ENCODE measurements at places on chromosomes 2 and 18.
A peak's percentile ranks its signal among the peaks of the same experiment; 100 is the strongest.

GRCh38 chr2:69165091-69165880 lies 152.3 kb downstream of the ANTXR1 start:
- peaks cover 18% of the 10 kb centered on the region for H3K4me1 ChIP-seq
- no peak overlapping the region for H3K4me3 ChIP-seq
- DNase-seq = no peak
- no peaks in the 10 kb centered on the region for H3K36me3 ChIP-seq
- no peak overlapping the region for H3K27ac ChIP-seq
- H3K27me3 ChIP-seq = no peaks in the 10 kb centered on the region

DNA sequence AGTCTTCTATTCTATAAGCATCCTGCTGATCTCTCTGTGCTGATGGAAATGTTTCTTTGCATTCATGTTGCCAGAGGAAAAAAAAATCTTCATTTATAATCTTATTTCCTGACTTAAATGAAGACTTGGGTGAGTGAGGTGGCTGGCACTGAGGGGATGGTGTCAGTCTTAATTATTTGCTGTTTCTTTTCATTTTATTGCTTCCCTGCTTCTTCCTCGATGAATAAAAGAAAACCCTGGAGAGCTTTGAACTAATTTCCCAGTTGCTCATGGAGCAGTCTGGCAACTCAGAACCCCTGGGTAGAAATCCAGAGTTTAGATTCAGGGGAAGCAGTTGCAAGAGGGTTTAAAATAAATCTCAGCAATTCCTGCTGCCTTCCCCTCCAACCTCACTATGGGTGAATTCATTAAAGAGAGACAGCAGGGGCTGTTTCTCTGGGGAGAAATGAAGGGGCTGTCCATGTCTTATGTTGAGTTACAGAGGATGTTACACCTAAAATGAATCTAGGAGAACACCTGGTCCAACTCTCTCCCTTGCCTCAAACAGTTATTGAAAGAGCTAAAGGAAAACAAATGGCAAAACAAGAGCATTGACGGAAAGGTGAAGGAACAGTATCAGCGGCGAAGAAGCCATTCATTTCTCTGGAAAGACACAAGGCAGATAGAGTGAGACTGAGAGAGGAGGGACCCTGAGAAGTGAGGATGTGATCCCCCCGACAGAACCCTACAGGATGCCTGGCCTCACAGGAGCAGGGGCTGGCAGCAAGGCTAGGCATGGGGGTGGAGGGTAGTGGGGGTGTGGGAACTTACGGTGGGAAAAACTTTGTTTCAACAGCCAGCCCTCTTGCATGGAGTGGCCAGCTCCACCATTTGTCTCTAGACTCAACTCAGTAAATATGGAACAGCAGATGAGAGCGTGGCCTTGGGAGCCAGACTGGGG lies 41.0 kb downstream of the SP110 start:
- no peak for DNase-seq
- H3K27me3 ChIP-seq = no peaks in the 10 kb centered on the region
- H3K27ac ChIP-seq = no peak overlapping the region
- no peaks in the 10 kb centered on the region for H3K36me3 ChIP-seq
- H3K4me3 ChIP-seq = no peak overlapping the region

- H3K36me3 ChIP-seq = no peaks in the 10 kb centered on the region
- H3K27me3 ChIP-seq = no peaks in the 10 kb centered on the region
- H3K4me1 ChIP-seq = no peaks in the 10 kb centered on the region
- no peak overlapping the region for H3K27ac ChIP-seq
- H3K4me3 ChIP-seq = no peak overlapping the region
- DNase-seq = no peak
These were observed 24.0 kb upstream of the SIGLEC15 start for GRCh38 chr18:45801416-45802004.

DNA sequence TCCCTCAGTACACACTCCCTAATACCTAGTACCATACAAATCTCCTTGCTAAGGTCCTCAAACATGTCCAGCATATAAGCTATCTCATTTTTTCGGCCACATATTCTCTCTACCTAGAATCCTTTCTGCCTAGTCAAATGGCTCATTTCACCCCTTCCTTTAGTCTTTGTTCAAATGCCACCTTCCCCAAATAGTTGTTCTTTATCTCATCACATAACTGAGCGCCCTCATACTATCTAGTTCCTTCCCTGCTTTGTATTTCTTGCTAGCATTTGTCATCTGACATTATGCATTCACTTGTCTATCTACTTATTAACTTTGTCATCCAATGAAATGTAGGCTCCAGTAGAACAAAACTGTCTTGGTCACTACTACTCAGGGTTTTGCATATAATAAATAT lies 35.5 kb downstream of the RPRD1A start:
- H3K27me3 ChIP-seq = no peaks in the 10 kb centered on the region
- H3K4me3 ChIP-seq = no peak overlapping the region
- no peak for DNase-seq
- H3K4me1 ChIP-seq = peaks cover 4% of the 10 kb centered on the region

GRCh38 chr2:119233326-119234020 lies 9.8 kb downstream of the STEAP3 start:
- H3K36me3 ChIP-seq = no peaks in the 10 kb centered on the region
- no peaks in the 10 kb centered on the region for H3K4me1 ChIP-seq
- no peak overlapping the region for H3K4me3 ChIP-seq
- no peak for DNase-seq
- H3K27me3 ChIP-seq = no peaks in the 10 kb centered on the region

DNA sequence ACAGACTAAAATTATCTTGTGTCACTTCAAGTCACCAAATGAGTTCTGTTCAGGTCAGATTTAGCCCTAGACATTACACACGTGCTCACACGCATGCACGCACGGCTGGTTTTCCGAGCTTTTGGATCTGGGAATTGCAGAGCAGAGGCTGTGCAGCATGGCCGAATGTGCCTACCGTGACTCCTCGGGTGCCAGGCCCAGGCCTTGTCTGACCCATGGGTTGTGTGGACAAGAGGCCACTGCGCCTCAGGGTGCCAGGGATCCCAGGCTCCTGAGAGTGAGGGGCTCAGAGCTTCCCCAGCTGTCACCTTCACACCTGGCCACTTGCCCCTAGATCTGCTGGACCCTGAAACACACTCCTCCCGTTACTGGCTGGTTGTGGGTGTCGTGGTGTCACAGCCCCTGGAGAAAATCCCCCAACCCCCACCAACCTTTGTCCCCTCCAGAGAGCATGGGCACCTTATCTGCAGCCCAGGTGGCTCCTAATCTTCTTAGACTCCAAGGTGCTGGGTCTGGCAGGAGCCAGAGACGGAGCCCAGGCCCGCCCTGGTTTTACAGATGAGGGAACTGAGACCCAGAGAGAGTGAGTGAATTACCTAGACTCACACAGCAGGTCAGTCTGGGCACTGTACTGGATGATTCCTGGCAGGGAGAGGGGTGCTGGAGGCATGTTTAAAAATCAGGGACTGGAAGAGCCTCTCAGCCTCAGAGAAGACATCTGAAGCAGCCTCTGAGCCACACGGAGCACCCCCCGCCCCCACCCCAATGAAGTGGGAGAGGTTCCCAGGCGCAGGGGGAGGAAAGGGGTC lies 56.8 kb downstream of the ATOH8 start:
- DNase-seq = peak; percentile 30
- no peaks in the 10 kb centered on the region for H3K36me3 ChIP-seq
- peaks cover 9% of the 10 kb centered on the region for H3K4me1 ChIP-seq
- no peak overlapping the region for H3K27ac ChIP-seq

- DNase-seq = no peak
- no peak overlapping the region for H3K27ac ChIP-seq
- no peaks in the 10 kb centered on the region for H3K36me3 ChIP-seq
- no peaks in the 10 kb centered on the region for H3K27me3 ChIP-seq
- no peaks in the 10 kb centered on the region for H3K4me1 ChIP-seq
These were observed 189.9 kb downstream of the CD226 start for GRCh38 chr18:69757733-69758132.

- H3K27me3 ChIP-seq = no peaks in the 10 kb centered on the region
- H3K4me1 ChIP-seq = no peaks in the 10 kb centered on the region
- DNase-seq = no peak
- H3K36me3 ChIP-seq = no peaks in the 10 kb centered on the region
- H3K27ac ChIP-seq = no peak overlapping the region
- no peak overlapping the region for H3K4me3 ChIP-seq
These were observed 14.1 kb upstream of the PMAIP1 start for GRCh38 chr18:59885579-59886163.

DNA sequence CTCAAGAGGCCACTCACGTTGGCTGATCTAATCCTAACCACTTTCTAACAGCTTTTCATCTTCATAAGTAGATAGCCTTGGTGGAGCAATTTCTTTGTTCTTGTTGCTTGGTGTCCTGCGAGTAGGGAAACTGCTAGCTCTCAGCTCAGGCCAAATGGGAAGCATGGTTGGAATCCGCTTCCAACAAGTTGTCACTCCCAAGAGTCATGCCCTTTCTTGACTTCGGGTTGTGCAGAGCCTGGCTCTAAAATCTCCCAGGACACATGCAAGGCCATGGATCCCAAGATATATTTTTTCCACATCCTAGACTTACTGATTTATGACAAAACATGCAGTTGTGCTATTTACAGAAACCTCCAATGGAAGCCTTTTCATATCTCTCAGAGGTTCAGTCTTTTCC lies 7.3 kb upstream of the MATN3 start:
- H3K36me3 ChIP-seq = no peaks in the 10 kb centered on the region
- H3K4me1 ChIP-seq = no peaks in the 10 kb centered on the region
- no peak for DNase-seq
- no peaks in the 10 kb centered on the region for H3K27me3 ChIP-seq
- no peak overlapping the region for H3K27ac ChIP-seq

DNA sequence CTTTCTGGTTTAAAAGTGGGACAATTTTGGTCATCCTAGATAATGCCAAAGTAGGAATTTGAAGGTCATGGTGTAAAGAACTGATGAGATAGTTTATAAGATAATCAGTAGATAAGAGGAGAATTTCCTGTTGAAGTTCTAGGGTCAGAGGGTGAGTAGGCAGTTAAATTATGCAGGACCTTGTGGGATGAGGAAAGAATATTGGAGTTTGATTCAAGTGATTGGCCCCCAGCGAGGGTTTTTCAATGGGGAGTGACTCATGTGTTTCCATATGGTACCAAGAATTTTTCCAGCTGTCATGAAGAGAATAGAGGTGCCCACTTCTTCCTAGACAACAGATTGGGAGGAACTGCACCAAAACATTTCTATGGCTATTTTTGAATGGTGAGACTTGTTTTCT lies 940.2 kb upstream of the ZEB2 start:
- H3K4me3 ChIP-seq = no peak overlapping the region
- no peaks in the 10 kb centered on the region for H3K4me1 ChIP-seq
- no peaks in the 10 kb centered on the region for H3K27me3 ChIP-seq
- no peak overlapping the region for H3K27ac ChIP-seq
- no peak for DNase-seq
- no peaks in the 10 kb centered on the region for H3K36me3 ChIP-seq

DNA sequence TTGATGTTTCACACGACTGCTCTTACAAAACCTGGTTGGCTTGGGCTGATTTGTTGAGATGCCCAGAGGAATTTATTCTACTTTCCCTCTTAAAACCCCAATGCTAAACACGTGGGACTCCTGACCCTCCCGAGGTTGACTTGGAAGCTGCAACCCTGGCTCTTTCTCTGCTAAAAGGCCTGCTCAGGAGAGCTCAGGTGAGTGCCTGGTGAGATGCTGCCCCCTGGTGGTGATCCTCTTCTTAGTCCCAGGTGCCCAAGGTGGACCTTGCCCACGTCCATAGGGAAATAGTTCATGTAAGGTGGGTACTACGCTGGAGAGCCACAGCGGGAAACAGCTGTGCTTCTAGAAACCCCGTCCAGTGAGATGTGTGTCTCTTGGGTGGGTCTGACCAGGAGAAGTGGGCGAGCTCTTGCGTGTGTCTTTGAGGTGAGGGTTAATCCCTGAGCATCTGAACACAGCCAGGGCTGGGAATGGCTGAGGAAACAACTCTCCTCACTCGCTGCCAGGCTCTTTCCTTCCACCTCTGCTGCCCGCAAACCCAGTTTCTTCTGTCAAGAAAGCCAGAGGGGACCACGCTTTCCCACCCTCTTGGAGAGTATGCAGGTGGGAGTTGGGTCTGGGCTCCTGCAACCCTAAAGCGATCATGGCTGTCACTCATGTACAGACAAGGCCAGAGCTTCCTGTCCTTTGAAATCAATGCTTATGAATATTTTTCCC lies 25.5 kb upstream of the PXDN start:
- H3K36me3 ChIP-seq = no peaks in the 10 kb centered on the region
- H3K4me1 ChIP-seq = no peaks in the 10 kb centered on the region
- DNase-seq = peak; percentile 60
- no peaks in the 10 kb centered on the region for H3K27me3 ChIP-seq
- H3K4me3 ChIP-seq = no peak overlapping the region

DNA sequence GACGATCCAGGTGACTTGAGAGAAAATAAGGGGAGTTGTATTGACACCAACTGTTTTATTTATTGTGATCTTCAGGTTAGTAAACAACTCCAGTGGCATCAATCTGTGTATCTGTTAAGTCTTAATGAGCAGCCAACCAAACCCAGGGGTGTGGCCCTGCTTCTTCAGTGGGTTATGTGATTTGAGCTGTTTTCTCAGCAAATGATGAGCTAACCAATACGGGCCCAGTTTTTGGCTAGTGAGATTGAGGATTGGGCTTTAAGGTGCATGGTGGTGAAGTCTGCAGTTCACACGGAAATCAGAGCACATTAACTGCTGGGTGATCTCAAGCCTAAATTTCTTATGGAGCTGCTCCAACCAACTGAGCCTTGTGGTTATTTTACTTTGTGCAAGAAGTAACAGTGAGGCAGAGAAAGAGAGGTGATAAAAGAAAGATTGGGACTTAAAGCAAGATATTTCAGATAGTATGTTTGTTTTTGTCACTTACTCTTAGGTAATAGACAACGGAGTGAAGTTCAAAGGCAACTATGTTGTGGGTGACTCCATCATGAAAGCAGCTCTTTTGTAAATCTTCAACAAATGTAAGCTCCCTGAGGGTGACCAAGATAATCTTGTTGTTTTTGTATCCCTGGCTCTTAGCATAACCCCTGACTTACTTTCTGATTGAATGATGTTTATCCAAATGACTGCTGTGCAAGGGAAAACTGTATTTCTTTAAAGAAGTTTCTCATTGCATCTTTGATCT lies 2.4 kb downstream of the MTCL1 start:
- no peak for DNase-seq
- no peak overlapping the region for H3K27ac ChIP-seq
- H3K4me3 ChIP-seq = peak overlapping the region; percentile 55
- peaks cover 4% of the 10 kb centered on the region for H3K4me1 ChIP-seq
- H3K27me3 ChIP-seq = no peaks in the 10 kb centered on the region

- no peak overlapping the region for H3K27ac ChIP-seq
- H3K36me3 ChIP-seq = no peaks in the 10 kb centered on the region
- no peak overlapping the region for H3K4me3 ChIP-seq
- no peak for DNase-seq
- no peaks in the 10 kb centered on the region for H3K27me3 ChIP-seq
- no peaks in the 10 kb centered on the region for H3K4me1 ChIP-seq
These were observed 133.2 kb downstream of the ARHGAP15 start for GRCh38 chr2:143262389-143262788.

- no peaks in the 10 kb centered on the region for H3K36me3 ChIP-seq
- H3K27me3 ChIP-seq = no peaks in the 10 kb centered on the region
- H3K27ac ChIP-seq = no peak overlapping the region
- no peak for DNase-seq
These were observed 56.2 kb downstream of the CAVIN2 start for GRCh38 chr2:191790737-191791136.
